Activated effector memory CD4-positive, alpha-beta T cell treated with Interleukin-2 at 50 U/mL for 16 hours (primary cell): ENCODE measurements at places on chromosomes 3 and 15.

- DNase-seq: peak; percentile 49
Measured at GRCh38 chr3:41960826-41961750, 815 bp downstream of the ULK4 start.

- DNase-seq: no peak
Measured at GRCh38 chr15:36756707-36757106, 177.3 kb downstream of the CDIN1 start.

GRCh38 chr15:56053046-56053400 lies 59.6 kb upstream of the NEDD4 start:
- DNase-seq: no peak

DNA sequence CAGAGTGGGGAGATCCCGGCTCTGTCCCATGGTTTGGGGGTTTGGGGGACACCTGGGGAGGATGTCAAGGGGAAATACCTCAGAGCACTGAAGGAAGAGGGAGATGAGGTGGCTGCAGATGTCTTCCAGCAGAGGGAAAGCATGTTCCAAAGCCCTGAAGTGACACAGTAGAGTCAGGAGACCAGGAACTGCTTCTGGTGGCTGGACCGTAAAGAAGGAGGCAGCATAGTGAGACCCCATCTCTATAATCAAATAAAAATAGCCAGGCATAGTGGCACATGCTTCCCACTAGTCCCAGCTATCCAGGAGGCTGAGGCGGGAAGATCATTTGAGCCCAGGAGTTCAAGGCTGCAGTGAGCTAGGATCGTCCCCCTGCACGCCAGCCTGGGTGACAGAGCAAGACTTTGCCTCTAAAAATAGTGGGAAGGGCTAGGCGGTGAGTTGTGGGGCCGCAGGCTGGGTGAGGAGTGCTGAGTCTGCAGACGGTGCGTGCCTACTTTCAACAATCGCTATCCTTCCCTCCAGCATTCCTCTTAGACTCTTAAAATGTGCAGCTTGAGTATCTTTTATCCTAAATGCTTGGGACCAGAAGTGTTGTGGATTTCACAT lies 26.2 kb downstream of the HES1 start:
- DNase-seq: no peak

GRCh38 chr15:50458348-50459112 lies 34.3 kb downstream of the USP8 start:
- DNase-seq: no peak

DNA sequence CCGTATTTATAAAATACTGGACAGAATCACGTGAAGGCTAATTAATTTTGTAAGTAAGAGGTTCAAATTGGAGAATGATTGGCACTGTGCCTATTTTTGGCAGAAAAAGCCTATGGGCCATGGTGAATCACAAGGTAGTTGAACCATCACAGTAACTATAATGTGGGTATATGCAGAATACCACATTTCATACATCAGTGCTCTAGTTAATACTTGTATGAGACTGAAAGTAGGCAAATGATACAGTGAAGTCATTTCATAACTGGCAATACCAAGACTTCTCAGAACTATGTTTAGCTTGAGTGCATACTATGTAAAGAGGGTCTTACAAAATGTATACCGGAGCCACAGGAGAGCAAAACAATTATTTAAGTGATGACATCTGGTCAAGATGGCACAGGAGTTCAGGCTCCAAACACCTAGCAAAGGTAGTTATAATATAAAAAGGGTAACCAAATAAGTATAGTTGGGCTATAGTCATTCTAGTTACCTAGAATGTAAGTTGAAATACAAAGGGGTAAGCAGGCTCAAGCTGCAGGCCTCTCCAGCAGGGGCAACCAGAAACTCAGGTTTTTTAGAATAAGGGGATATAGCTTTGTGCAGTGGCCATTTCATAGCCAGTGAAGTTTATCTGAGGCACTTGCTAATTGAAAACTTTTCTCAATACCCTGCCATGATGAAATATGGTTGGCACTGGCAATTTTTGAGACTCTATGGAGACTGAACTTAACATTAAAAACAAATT lies 19.1 kb downstream of the GPR160 start:
- DNase-seq: no peak

DNA sequence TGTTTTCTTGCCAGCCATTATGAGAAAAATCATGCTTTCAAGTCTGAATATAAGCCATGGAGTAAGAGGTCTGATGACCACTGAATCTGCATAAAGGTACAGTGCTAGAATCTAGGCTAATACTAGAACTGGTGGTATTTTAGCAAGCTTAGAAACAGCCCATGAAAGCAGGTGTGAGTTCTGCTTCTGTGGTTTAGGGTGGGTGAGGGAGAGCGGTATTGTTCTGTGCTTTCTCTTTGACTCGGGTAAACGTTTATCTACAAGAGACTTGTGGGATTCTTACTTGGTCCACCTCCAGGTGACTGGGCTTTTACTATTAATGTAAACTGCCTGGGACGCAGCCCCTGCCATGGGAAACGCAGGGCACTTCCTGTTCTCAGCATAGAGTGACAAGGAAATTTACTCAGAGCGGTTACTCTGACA lies 55.2 kb downstream of the PGPEP1L start:
- no peak for DNase-seq

- DNase-seq: no peak
Measured at GRCh38 chr3:36060950-36061349, 319.4 kb upstream of the STAC start.

DNA sequence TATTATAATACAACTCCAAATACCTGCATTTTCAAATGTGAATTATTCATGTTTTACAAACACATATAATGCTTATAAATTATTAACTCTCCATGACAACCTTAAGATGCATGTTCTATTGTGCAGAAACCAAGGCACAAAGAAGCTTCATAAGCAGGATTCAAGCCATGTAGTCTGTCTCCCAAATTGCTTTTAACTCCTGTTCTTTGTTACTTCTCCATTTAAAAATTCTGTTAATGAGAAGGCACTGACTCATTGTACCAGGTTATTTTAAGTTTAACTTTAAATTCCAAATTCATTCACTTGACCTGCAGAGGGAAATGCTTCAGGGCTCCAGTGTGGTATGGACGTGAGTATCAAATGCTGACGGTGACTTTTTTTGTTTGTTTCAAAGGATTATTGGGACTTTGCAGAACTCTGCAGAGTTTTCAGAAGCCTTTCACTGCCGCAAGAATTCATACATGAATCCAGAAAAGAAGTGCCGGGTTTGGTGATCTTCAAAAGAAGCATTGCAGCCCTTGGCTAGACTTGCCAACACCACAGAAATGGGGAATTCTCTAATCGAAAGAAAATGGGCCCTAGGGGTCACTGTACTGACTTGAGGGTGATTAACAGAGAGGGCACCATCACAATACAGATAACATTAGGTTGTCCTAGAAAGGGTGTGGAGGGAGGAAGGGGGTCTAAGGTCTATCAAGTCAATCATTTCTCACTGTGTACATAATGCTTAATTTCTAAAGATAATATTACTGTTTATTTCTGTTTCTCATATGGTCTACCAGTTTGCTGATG lies 100.0 kb downstream of the MME start:
- DNase-seq: no peak

DNA sequence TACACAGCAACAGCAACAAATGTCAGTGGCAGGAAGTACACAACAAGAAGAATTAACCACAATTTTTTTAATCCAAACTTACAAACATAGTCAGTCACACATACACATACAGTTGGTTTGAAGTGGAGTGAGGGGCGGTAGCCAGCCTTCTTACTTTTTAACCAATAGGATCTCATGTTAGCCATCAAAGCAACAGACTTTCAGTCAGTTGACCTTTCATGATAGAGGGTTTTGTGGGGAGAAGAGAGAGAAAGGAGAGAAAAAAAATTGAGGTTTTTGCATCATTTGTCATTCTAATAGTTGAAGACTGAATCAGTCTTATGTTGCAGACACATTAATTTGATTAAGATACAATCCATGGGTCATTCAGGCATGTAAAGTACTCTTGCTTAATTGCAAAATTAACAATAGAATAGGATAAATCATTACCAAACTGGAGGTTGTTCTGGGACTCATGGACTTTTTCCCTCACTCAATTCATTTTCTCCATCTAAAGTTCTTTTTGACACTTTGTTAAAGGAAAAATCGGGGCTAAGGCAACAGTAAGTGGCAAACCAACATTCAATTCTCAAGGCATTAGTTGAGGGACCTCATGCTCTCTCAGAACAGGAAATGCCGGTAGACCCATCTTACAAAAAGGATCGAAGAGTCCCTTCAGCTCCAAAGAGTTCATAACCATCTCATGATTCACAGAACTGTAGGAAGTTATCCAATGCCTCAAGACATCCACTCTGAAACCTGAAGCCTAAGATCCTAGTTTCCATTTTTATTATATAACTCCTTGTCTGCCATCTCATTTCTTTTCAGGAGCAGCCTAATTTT lies 159.5 kb upstream of the LPP start:
- DNase-seq: peak; percentile 10

DNA sequence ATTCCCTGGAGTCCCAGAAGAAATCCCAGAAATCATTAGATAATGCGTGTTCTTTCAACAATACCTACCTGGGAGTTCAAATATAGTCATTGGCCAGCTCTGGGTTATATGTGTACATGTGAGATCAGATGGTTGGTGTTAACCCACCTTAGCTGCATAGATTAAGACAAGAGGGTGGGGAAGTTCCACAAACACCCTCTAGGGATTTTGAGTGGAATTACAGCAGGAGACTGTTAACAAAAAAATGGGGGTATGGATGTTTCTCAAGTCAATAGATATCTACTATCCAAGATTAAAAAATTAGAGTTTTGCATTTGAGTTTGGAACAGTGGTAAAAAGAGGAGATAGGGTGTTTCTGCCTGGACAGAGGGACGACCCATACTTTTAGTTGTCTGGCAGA lies 282.5 kb upstream of the CNTN3 start:
- no peak for DNase-seq

DNA sequence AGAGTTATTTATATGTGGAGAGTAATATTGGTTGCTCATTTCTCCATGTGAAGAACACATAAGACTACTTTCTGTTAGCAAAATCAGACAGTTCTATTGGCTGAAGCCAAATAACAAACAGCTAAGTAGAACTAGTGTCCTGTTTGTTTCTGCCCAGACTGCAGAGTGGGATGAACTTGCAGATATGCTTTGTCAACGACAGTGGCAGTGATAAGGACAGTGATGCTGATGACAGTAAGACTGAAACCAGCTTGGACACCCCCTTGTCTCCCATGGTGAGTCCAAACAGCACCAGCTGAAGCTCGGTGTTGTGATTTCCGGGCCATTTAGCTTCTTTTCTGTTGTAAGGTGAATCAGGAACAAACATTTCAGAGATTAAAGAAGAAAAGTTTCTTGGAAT lies 102.6 kb upstream of the IL12A start:
- no peak for DNase-seq

DNA sequence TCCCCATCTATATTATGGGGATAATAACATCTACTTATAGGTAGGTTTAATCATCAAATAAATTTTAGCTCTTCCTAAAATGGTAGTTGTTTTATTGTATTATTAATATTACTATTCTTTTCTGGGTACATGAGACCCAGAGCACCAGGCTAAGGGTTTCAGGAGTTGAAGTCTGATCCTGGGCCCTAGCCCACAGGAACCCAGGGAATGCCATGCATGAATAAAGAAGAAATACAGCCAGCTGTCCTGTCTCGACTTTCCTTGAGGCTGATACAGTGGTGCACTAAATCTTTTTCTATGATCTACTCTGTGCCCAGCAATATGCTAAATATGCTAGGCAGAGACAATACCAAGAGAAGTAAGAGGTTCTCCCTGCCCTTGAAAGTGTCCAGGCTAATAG lies 72.1 kb upstream of the ATP2C1 start:
- no peak for DNase-seq

DNA sequence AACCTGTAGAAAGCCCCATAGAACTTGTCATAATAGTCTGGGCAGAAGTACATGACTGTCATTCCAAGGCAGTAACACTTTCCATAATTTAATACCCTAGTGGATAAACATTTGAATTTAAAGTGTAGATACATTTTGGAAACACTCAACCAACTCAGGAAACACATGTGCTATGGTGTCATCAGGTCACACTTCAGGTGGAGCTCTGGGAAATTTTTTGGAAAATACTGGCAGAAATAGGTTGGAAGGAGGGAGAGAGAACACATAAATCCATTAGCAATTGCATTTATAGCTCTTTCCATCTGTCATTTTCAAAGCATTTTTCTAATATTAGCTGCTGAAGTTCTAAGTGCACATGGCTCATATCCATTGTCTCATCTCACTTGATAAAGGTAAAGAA lies 135.7 kb downstream of the MEIS2 start:
- no peak for DNase-seq

DNA sequence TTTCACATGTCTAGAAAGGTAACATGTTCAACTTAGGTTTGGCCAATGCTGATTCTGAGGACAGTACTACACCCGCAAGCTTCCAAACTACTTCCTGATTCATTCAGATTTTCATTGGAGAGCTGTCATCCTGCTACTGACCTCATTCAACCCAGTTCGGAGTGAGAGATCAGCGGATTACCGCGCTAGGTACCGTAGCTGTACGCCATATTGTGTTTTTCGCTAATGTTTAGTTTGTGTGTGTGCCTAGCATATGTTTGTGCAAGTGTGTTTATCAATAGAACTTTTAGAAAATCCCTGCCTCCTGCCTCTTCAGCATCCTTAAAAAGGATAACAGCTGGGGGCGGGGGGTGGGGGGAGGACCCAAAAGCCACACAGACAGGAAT lies 1.1 kb downstream of the ZBTB20 start:
- peak; percentile 27 for DNase-seq

GRCh38 chr3:137293086-137293485 lies 335.3 kb downstream of the IL20RB start:
- no peak for DNase-seq

DNA sequence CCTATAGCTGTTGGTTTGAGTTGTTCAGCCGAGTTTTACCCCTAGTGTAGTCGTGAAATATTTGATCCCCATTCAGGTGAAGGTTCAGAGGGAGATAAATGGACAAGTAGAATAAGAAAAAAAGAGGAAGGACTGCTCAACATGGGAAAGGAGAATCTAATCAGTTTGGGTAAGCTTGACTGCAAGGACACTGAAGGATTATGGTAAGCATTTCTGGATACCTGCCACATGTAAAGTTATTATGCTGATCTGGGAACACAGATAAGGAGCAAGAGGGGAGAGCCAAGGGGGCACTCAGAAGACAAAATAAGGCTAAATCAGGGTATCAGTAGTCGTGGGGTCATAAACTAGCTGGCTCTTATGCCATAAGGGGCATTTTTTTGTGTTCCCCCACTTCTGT lies 49.9 kb downstream of the TFG start:
- DNase-seq: no peak
